Tibial nerve (tissue), 4 donors: ENCODE measurements at places on chromosomes 7 and 10. TPM values are rescaled to one million over a fixed set of nuclear protein-coding genes. Genes with fewer than 3 reads are reported as not detected.

TAS2R41 gene
- not detected for total RNA-seq

DNA sequence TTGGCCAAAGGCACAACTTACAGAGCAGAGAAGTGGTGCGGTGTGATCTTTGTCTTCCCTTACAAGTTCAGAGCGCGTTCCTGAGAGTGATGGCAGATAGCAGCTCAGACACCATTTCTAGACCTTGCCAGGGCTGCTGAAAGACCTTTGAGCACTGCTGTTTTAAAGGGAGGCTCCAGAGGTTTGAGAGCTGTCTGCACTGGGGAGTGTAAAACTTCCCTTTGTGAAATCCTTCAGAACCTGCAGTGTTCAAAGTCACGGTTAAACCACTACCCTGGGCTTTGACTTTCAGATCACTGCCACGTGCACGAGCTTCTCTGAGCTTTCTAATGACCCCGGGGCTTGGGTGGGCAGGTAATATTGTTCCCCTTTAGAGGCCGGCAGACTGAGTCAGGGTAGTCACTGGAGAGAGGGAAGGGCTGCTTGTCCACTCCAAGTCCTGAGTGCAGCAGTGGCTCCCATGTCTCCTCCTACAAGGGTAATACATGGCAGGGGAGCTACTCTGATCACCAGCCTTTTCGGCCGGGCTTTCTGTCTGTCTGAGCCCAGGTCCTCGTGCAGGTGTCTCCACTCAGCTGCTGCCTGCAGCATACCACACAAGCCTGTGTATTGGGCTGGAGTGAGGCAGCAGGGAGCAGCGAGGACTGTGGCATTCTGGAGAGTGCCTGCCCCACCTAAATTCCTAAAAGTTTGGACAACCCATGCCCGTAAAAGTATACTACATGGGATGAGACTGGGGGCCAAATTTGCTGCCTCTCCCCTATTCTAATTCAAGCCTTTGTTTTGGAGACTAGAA, 63.3 kb downstream of the ZMIZ1 start:
- H3K36me3 ChIP-seq = no peaks in the 10 kb centered on the region
- no peaks in the 10 kb centered on the region for H3K27me3 ChIP-seq
- peaks cover 98% of the 10 kb centered on the region for H3K4me1 ChIP-seq

IGFBP3 gene
- total RNA-seq = 280 TPM

INPP5A gene
- total RNA-seq = 74.7 TPM
